ENCODE measurements at places on chromosomes 2 and 18.

GRCh38 chr2:72543497-72544216 is 282.2 kb downstream of the EXOC6B start:
- no peak for DNase-seq

GRCh38 chr2:203579730-203580129 is 44.6 kb upstream of the RAPH1 start:
- no peak for DNase-seq

GRCh38 chr2:98768384-98769113 is 37.6 kb upstream of the MGAT4A start:
- no peak for DNase-seq

- peak; percentile 36 for DNase-seq
Observed at GRCh38 chr2:168758970-168759820, 43.2 kb upstream of the NOSTRIN start.

GRCh38 chr18:13578400-13578799 is 148.0 kb downstream of the FAM210A start:
- no peak for DNase-seq

DNA sequence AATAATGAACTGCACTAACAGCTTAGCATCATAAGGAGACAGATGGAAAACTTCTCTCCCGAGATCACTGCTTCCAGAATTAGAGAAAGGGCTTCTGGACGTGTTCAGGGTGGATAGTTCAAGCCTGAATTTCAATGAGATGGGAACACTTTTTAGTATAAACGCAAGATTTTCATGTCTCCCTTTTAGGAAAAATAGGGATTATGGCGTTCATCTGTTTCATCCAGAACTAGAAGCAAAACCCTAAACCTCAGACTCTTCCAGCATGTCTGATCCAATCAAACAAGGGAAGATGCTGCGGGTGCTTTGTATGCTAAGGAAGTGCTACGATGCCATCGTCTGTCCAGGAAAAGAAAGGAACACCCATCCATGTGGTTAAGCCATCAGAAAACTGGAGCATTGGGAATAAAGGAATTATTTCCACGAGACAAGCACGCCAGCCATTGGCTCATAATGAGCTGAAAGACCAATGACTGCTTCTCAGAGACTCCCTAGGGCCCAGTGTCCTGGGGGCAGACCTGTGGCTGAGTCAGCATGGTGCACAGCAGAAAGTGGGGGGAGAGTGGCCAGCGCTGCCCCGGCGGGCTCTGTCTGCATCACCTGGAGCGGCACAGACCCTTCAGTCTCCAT is 65.9 kb upstream of the AFF3 start:
- DNase-seq = peak; percentile 70

DNA sequence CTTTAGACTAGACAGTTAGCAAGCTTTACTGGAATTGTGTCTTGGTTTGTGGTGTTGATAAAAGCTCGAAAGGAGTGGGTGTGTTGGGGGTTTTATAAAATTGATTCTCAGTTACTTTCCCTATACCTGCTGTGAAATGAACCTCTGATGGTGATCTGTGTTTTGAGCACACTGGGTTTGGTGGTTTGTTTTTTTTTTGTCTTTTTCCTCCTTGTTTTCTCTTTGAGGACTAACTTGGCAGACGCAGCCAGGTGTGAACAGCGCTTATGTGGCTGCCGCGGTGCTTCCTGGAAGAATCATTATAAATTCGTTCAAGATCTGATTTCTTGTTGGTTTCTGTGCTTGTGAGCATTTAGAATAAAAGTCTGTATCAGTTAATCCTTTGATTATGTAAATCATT is 28.5 kb downstream of the GRHL1 start:
- no peak for DNase-seq

GRCh38 chr2:217409949-217410680 is 550.3 kb upstream of the TNP1 start:
- no peak for DNase-seq

DNA sequence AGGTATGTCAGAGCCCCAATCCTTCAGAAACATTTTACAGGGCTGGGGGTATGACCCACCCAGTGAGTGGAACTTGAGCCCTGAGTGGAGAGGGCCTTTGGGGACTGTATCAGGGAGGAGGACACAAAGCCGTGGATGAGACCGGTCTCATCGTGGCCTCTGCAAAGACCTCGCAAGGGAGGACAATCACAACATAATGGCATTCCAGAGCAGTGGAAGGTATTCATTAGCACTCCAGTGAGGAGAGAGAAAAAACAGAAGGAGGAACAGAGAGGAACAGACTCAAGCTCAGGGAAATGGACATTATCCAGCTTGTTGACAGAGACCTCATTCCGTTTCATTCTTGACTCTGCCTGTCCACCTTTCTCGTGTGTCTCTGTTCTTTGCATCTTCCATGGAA is 38.8 kb upstream of the CTAGE1 start:
- DNase-seq = no peak

DNA sequence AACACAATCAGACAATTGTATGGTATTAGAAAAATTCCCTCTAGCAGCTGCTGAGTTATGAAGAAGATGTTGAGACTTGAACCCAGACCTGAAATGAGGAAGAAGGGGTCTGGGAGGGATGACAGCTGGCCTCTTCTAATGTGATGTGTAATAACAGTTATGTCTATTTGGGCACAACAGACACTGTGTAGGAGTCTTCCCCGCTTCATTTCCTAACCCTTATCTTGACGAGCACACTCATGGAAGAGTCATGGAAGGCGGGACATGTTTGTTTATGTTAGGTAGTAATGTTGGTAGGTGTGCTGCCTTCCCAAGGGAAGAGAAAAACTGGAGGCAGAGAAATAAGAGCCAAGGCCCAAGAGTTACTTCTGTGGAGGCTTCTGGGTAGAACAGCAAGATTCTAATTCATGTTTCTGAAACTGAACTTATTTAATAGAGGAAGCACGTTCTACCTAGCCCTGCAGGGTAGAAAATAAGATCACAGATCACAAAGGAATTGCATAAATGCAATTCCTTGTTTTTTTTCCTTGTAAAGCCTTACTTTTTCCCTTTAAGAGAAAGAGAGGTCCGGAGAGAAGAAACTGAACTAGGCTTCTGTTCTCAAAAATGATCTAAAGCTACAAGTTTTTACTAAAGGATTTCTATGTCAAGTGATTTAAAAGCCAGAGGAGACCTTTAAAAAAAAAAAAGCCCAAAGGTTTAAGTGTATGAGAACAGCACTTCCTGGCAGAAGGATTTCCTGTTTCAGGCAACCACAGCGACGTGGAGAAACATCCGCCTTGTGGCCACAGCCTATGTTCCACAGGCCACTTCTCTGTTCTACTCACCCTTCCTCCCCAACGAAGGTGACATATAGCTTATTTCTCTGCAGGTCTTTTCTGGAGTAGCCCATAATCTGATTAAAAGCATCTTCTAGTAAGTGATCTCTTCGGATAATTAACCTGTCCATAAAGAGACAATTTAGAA is 68.5 kb upstream of the STK17B start:
- DNase-seq = no peak

DNA sequence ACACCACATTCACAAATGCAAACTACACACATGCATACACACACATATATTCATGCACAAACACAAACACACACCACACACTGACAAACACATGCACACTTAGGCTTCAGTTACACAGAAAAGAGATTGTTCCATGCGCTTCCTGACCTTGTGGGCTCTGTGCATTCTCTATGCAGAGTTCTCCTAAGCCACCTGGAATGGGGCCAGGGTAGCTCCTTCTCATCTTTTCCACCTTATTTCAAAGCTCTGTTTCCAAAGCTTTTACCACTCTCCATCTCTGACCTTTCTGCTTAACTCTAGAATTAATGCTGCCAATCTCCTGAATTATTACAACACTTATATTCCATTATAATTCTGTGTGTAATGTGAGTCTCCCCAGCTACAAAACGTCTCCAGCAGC is 522.3 kb upstream of the MYT1L start:
- no peak for DNase-seq

DNA sequence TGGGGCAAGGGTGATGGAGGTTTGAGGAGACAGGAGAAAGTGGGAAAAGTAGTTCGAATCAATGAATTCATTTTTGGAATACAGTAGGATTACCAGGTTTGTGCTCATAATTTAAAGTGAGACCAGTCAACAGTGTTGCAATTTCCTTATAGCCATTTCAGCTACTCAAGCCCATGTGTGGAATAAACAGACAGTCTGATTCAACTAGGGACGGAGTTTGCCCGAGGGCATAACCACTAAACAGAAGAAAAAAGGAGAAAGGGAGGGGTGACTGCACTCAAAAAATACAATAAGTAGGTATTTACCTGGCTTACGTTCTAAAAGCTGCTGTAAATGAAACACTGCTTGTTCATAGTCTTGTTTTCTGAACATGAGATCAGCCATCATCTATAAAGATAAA is 55.2 kb downstream of the TTC21B start:
- no peak for DNase-seq

DNA sequence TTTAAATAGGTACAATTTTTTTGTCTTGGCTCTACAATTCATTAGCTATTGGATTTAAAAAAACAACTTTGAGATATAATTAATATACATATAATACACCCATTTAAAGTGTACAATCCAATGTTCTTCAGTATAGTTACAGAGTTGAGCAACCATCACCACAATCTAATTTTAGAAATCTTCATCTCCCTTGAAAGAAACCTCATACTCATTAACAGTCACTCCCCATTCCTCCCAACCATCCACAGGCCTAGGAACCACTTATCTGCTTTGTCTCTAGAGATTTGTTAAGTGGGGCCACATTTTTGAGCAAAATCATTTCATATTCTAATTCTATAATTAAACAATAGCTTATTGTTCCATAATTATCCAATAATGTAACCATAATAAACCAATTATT is 32.6 kb downstream of the MRPL33 start:
- peak; percentile 57 for DNase-seq

All from fibroblast of skin of abdomen (primary cell).